Left lung (tissue), 14 donors: ENCODE measurements at places on chromosomes 13 and 19.

DNA sequence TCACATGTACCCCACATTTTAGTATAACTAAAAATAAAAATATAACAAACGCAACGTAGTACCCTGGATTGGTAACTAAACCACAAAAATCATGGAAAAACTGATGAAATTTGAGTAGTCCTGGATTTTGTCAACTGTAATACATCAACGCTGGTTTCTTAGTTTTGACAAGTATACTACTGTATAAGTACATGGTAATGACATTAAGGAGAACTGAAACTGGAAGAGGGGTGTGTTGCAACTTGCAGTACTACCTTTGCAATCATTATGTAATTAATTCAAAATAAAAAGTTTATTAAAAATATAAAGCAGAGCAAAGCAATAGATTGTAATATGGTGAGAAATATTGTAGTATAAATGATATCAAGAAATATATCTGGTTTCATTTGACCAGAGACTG lies 1158.0 kb upstream of the SPRY2 start:
- no peak for DNase-seq

DNA sequence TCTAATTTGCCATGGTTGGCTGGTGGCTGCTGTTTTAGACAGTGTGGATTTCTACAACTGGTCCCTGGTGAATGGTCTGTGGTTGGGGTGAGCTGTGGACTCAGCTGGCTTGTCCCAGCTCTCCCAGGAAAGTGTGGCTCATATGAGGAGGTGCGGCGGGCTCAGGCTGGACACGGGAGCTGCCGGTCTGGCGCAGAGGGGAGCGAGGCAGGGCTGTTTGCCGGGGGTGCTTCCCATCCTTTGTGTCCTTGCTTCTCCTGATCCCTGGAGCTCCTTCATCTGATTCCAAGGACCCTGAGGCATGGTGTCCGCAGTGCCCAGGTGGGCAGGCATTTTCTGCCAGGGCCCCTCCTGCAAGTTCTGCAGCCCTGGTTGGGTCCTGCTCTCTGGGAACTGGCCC lies 104.9 kb downstream of the TEX29 start:
- DNase-seq = peak; percentile 66

- no peak for DNase-seq
These were observed 1526.5 kb upstream of the SLC10A2 start for GRCh38 chr13:104592545-104593250.

GRCh38 chr13:29530901-29531300 lies 64.6 kb downstream of the SLC7A1 start:
- no peak for DNase-seq

- no peak for DNase-seq
These were observed 2.7 kb downstream of the KLF5 start for GRCh38 chr13:73061473-73061872.

DNA sequence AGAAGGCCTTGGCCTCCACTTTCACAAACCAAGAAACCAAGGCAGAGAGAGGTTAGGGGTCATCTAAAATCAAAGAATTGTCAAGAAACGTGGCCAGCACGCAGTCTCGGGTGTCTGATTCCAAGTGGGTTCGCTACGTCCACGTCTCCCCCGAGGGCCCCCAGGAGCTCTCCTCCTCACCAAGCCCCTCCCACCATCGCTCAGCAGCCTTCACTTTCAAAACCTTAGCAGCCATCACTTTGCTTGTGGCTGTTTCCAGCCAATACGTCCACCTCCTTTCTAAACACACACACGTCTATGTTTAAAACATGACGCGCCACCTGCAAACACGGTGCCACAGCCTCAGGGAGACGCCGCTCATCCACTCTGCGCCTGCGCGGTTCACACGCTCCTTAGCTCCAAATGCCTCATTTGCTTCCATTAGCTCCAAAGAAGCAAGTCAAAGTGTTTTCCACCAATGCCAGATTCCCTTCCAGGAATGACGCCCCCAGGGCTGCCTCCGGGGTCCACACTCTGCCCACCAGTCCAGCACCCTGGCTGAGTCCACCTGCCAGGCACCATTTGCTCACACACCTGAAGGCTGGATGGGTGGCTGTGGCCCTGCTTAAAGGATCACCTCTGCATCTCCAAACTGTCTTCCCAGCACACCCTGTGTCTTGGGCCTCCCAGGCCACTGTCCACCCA lies 5.5 kb downstream of the RASA3 start:
- no peak for DNase-seq

DNA sequence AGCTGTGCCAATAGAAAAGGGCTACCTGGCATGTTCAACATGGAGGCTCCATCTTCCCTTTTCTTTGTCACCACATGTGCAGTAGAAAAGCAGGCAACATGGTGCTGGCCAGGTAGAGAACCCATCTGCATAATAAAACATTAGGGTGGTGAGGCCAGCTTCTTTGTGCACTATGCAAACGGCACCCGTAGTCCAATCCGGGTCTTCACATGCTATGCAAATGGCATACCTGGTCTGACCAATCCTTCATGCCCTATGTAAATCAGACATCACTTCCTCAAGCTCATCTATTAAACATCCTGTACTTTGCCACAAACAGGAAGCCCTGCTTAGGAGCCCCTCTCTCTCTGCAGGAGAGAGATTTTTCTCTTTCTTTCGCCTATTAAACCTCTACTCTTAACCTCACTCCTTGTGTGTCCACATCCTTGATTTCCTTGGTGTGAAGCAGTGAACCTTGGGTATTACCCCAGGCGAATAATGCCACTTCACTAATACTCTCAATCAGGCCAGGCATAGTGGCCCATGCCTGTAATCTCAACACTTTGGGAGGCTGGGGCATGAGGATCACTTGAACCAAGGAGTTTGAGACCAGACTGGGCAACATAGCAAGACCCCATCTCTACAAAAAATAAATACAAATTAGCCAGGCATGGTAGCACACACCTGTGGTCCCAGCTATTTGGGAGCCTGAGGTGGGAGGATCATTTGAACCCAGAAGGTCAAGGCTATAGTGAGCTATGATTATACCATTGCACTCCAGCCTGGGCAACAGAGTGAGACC lies 111.3 kb upstream of the MRI1 start:
- DNase-seq = no peak

DNA sequence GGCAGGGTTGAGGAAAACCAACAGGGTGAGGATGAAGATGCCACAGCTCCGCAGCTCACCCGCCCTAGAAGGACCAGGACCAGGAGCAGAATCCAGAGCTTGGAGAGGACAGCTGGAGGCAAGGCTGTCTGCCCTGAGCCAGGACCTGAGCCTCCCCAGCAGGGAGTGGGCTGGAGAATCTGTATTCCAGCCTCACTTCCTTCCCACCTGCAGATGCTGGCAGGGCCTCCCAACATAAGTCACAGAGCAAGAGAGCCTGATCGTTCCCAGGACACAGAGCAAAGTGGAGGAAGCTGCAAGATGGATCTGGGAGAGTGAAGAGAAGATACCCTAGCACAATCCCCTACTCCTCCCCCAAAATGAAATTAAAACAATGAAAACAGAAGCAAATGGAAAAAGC lies 61.7 kb upstream of the WASF3 start:
- no peak for DNase-seq

DNA sequence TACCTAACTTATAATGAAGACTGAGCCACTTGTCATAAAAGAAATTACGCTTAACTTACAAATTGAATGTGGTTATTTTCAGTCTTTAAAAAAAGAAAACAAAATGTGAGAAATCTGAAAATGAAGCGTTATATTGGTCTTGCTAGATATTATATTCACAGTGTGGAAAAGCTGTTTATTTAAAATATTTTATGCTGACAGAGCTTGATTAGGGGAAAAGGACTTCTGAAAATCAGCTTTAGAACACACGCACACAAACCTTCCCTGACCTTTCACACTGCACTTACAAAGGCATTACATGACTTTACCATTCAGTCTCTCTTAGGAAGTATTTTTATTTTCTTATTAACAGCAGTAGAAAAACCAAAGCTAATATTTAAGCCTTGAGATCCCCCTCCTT lies 461.5 kb downstream of the DIAPH3 start:
- no peak for DNase-seq

DNA sequence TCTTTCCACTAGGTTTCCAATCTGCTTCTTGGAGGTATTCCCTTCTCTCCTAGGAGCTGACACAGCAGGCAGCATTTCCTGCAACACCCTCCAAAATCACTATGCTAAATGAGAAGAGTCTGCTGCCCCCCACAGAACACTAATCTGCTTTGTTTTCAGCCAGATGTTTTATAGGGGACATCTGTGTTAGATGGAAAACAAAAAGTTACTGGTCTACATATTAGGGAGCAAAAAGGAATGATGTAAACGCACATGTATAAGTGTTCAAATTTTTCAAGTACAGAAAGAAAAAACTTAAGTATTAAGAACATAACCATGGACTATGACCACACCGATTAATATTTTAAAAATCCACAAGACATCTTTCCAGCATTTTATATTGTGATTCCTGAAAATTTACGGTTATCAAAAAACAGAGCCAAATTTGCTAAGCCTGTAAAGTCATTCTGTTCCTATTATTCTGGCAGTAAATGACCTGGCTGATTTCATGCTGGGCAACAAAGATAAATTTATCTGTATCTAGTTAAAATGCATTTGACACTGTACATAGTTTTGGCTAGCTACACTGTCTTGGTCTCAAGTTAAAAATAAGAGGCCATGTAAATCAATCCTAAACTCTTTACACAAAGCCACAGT lies 63.3 kb downstream of the DCLK1 start:
- no peak for DNase-seq

DNA sequence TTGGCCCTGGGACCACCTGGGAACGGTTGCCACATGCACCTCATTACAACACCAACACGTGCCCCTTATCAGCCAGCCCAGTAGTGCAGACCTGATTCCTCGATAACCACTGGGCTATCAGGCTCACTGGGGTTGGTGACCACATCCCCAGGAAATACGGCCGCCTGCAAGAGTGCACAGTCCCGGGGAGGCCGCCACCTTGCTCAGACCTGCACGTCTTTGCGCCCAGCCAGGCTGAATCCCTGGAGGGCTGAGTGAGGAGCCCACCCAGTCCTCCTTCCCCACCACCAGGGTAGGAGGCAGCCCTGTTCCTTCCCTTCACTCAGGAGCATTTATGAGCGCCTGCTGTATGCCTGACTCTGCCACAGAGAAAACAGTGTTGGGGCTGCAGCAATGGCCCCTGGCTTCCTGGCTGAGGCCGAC lies 67.8 kb downstream of the CEBPG start:
- DNase-seq = peak; percentile 70

- DNase-seq = peak; percentile 31
These were observed 413 bp downstream of the N4BP2L2 start for GRCh38 chr13:32538143-32538620.

DNA sequence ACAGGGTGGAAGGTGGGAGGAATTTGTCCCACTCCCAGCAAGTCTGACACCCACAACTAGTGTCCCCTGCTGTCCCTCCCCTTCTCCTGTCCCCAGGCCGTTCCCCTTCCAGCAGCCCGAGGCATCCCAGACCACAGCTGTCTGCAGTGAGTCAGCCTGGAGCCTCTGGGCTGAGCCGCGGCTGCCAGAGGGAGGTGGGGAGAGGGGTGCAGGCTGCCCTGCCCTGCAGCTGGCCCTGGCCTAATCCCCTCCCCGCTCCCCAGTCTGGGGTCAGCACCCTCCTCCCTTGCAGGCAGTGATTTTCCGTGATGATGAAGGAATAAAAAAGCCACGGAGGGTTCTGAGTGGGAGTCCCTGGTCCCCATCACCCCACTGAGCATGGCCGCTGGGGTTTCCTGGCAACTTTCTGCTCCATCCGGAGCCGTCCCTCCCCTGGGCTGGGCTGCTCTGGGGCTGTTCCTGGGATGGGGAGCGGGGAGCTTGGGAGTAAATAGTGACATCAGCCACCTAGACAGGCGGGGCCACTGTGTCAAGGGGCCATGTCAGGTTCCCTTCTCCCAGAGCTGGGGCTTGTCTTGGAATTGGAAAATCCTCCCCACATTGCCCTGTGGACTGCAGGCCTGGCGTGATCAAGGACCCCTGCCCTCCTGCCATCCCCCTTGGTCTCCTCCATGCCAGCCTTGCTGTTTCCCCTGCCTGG lies 16.8 kb downstream of the SPC24 start:
- peak; percentile 88 for DNase-seq

DNA sequence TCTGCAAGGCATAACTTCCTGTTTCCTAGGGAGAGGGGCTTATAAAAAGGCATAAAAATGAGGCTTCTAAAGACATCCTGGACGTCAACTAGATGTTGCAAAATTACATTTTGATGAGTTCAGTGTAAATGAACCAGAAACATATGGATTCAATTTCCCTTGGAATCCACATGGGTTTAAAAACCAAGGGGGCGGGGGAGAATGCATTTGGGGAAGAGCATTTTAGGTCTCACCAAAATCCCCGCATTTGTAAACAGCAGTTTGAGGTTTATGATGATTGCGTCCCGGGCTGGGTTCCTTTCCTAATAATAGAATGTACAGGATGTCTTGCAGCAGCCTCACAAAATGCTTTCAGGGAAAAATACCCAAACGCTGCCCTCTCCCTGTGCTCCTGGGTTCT lies 407.8 kb downstream of the ZNF536 start:
- DNase-seq = peak; percentile 23

GRCh38 chr13:30194906-30195305 lies 112.4 kb downstream of the KATNAL1 start:
- no peak for DNase-seq

DNA sequence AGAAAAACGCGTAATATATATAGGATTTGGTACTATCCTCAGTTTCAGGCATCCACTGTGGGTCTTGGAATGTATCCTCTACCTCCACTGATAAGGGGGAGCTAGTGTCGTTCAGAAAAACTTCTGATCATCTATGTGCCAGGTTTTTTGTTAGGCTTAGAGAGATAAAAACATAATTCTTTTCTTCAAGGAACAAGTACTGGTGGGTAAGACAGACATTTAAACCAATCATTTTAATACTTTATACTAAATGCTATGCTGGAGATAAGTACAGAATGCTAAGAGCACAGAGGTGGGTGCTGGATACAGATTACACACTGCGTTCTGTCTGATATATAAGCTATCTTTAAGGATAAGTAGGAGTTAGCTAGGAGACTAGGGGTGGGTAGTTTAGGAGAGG lies 166.1 kb downstream of the PDS5B start:
- DNase-seq = no peak

DNA sequence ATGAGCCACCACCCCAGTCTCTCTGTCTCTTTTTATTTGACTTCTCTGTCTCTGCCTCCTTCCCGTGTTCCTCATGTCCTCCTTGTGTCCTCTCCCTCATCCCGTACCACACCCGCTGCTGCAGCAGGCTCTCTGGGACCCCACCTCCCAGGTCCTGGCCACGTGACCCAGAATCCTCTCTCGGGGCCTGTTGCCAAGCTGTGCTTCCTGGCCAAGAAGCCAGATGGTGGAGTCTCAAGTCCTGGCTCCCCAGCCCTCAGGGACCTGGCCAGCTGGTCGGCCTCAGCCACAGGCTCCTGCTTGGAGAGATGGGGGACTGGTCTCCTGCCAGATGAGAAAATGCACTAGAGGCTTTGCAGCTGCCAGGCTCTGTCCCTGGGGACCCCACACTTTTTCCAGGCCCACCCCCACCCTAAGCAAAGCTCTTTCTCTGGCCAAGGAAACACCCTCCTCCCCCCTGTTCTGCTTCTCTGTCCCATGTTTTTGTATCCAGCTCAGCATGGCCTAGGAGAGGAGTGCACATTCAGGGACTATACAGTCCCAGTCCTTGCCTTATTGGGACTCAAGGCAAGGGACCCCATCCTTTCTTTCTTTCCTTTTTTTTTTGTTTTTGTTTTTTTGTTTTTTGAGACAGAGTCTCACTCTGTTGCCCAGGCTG lies 34.3 kb upstream of the SHKBP1 start:
- DNase-seq = peak; percentile 96
